ENCODE measurements at places on chromosomes 11 and 22. TPM values are rescaled to one million over a fixed set of nuclear protein-coding genes. Genes with fewer than 3 reads are reported as not detected.

GRCh38 chr11:119759324-119759723 is 30.3 kb upstream of the NECTIN1 start:
- no peak for DNase-seq

- no peak for DNase-seq
Observed at GRCh38 chr22:31102441-31103081, 4.8 kb downstream of the SELENOM start.

CREB3L1 gene
- total RNA-seq = 0.30 TPM

DNA sequence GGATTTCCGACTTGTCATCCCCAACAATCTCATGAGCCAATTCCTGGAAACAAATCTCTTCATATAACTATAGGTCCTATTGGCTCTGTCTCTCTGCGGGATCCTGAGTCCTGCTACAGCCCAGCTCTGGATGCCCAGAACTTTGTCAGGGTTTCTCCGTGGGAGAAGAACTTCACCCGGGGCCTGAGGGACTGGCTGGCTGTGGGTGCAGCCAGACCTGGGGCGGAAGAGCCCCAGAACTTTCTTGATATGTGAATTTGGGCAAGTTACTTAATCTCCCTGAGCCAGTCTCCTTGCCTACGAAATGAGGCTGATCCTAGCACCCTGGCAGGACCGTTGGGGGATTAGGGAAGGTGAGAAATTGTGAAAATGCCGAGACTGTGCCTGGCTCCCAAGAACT is 6.6 kb upstream of the TRIM29 start:
- no peak for DNase-seq

PGAP2 gene
- 20.8 TPM for total RNA-seq

TMPRSS5 gene
- total RNA-seq = 0.65 TPM

CASP5 gene
- not detected for total RNA-seq

DNA sequence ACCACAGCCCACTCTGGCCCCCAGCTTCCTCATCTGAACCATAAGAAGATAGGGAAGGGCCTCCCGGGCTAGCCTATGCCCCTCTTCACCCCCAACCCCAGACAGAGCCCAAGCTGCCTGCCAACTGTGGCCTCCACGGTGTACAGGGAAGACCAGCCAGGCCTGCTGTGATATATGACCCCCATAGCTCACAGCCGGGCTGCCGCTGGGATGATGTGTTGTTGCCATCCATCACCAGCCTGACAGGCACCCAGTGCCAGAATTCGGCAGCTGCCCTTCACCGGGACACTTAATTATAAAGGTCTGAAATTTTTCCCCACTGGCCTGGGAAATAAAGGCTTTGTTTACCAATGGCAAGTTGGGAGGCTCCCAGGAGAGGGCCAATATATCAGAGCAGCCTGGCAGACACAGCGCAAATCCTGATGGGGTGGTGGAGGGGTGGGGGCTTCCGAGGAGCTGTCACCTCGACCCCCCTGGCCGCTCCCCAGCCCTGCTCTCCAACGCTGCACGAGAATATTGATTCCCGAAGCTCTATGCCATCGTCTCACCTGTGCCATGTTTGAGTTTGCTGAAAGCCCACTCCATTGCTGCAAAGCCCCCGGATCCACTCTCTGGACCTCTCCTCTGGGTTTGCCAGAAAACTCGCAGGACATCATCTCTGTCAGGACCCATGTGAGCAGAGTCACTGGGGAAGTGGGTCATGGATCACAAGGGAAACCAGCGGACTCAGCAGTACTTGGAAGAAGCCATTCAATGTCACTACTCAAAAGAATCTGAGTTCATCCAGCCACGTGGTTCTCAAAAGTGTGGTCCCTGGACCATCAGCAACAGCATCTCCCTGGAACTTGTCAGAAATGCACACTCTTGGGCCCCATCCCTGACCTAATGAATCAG is 296.9 kb downstream of the MN1 start:
- DNase-seq = no peak

- no peak for DNase-seq
Observed at GRCh38 chr11:42595876-42596275, 715.9 kb upstream of the API5 start.

DNA sequence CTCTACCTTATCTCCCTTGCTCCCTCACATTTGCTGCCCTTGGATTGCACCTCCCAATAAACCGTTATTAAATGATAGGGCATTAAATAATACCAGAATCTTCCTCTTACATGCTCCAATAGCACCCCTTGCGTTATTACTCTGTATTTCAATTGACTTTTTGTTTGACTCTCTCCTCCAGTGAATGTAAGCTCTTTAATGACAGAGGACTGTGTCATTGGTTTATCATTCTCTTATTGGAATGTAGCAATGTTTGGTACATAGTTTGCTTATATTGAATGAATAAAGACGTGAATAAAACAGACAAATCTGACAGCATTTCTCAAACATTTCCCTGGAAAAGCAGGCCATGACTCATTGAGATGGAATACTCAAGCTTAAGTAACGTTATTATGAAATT is 8.7 kb upstream of the MPEG1 start:
- DNase-seq = no peak

GRCh38 chr11:95863486-95864140 is 60.3 kb downstream of the MTMR2 start:
- no peak for DNase-seq
